ENCODE measurements at places on chromosomes 6 and 20.
A peak's percentile ranks its signal among the peaks of the same experiment; 100 is the strongest.

DNA sequence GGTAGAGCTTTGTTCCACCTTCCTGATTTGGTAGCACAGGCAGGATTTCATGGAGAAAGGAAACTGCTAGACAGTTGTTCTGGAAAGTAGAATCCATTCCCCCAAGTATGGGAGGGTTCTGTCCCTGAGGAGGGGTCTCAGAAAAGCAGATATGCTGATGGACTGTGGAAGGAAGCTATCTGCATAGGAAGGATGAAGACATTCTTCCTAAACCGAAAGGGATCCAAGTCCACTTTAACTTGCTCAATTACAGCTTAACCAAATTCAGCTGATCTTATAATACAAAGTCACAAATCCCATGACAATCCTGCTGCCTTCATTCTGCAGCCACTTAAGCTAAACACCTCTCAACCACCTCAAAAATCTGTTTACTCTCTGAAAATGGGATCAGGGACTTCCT is 2.6 kb downstream of the MAN1A1 start:
- DNase-seq, result no peak

DNA sequence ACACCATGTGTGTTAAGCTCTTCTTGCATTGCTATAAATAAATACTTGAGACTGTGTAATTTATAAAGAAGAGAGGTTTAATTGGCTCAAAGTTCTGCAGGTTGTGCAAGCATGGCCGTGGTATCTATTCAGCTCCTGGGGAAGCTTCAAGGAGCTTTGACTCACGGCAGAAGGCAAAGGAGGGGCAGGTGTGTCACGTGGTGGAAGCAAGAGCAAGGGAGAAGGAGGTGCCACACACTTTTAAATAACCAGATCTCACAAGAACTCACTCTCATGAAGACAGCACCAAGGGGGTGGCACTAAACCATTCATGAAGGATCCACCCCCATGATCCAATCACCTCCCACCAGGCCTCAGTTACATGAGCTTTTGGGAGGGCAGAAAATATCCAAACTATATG is 193.7 kb downstream of the ERMARD start:
- DNase-seq, result no peak

GRCh38 chr6:133612459-133612858 is 276.5 kb upstream of the TCF21 start:
- DNase-seq, result no peak

GRCh38 chr6:2756687-2757224 is 6.0 kb upstream of the MYLK4 start:
- no peak for DNase-seq

- DNase-seq, result no peak
These were observed 77.9 kb upstream of the RALY start for GRCh38 chr20:33915726-33916331.

- DNase-seq, result no peak
These were observed 376.1 kb downstream of the CENPW start for GRCh38 chr6:126716032-126716431.

DNA sequence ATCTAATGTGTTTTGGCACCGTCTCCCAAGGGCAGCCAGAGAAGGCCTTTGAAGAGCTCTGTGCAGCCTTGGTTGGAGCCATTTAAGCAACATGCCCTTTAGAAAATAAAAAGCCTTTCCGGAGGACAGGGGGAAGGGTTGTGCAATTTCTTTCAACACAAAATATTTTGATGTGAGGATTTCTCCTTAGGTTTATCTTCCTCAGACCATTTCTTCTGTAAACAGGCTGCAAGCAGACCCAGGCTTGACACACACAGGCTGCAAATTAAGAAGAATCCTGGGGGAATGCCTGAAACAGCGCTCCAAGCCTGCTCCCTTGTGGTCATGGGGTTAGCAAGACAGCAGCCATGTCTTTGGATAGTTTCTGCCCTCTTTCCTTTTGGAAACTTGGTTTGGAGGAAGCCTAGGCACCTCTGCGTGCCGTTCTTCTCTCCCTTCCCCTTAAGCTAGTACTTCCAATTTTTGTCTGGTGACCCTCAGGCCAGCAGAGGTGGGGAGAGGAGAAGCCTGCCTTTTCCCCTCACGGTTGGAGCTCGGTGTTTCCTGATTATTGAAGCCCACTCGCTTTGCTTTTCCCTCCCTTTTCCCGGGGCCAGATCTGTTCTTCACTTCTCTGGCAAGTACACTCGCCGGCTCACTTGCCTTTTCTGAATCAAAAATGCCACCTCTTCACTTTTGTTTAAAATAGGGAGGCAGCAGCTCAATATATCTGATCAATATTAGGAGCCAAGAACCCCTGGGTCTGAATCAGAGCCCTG is 39.6 kb upstream of the NOX3 start:
- no peak for DNase-seq

- peak; percentile 92 for DNase-seq
These were observed 249.0 kb upstream of the OPRM1 start for GRCh38 chr6:153790048-153790447.

GRCh38 chr6:113669606-113670005 is 187.5 kb upstream of the MARCKS start:
- no peak for DNase-seq

DNA sequence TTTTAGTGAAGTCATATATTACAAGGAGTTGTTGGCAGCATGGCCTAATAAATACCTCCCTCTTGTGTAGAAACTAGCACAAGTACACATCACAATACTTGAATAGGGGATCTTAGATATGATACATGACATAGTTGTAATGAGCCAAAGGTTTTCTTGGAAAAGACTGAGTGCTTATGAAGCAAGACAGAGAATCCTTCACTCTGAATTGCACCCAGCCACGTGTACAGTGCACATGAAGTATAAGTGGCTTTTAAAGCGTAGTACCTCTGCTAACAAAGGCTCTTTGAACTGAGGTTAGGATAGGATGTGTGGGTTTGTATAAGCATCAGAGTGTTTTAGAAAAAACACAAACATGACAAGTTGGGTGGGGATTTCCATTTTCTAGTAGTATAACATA is 145.5 kb upstream of the STMND1 start:
- no peak for DNase-seq

- no peak for DNase-seq
These were observed 91.9 kb downstream of the TOX2 start for GRCh38 chr20:44006578-44006977.

- no peak for DNase-seq
These were observed 391.8 kb downstream of the SAMD5 start for GRCh38 chr6:147900247-147900830.

GRCh38 chr6:46305833-46306232 is 135.1 kb upstream of the ENPP5 start:
- DNase-seq, result no peak

- DNase-seq, result no peak
These were observed 63.0 kb downstream of the RIPOR2 start for GRCh38 chr6:24872779-24873178.

DNA sequence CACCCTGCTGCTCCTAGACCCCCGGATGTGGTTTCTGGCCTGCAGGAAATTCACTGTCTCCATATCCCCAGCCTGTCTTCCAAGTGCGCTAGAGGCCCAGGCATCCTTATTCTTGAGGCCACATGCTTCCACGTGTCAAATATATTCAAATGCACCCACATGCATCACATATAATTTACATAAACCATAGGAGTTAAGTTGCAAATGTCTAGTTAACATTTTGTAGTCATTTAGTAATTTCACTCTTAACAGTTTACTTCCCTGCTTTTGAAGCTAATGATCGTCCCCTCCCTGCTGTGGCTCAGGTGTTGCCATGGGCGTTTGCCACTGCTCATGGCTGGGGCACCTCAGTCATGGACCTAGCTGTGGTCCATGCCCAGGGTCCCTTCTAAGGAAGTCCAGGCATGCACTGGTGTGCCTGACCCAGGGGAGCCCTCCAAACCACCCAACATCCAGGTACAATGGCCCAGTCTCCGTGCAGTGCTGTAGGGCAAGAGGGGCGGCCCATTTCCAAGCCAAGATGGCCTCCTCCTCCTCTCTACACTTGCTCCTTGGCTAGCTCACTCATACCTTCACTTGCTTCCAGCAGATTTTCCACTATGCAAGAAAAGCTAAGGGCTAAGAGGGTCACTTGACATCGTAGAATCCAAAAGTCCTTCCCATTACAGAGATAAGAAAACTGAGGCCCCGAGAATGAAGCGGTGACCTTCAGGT is 42.4 kb downstream of the FGD2 start:
- no peak for DNase-seq

DNA sequence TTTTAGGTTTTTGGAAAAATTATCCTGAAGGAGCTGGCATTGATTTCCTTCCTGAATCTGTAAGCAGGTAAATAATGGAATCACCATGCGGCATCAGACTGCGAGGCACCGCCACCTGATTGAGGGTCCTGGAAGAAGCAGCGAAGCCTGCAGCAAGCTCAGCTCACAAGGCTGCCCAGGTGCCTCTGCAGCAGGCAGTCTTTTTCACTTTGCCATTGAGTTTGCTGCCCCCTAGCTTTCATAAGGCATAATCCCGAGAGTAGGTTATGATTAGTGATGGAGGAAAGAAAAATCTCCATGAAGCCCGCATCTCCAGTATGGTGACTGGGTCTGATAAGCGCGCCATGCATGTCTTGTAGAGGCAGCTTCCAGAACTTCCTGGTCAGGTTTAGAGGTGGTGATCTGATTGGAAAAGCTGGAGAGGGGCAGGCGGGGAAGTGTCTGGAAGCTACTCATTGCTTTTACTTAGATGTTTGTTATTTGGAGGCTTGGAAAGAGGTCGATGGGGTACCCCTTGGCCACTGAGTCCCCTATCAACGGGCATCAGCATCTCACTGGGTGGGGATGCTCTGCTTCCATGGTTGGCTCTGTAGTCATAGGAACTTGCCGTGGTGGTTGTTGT is 26.7 kb downstream of the IYD start:
- peak; percentile 55 for DNase-seq

DNA sequence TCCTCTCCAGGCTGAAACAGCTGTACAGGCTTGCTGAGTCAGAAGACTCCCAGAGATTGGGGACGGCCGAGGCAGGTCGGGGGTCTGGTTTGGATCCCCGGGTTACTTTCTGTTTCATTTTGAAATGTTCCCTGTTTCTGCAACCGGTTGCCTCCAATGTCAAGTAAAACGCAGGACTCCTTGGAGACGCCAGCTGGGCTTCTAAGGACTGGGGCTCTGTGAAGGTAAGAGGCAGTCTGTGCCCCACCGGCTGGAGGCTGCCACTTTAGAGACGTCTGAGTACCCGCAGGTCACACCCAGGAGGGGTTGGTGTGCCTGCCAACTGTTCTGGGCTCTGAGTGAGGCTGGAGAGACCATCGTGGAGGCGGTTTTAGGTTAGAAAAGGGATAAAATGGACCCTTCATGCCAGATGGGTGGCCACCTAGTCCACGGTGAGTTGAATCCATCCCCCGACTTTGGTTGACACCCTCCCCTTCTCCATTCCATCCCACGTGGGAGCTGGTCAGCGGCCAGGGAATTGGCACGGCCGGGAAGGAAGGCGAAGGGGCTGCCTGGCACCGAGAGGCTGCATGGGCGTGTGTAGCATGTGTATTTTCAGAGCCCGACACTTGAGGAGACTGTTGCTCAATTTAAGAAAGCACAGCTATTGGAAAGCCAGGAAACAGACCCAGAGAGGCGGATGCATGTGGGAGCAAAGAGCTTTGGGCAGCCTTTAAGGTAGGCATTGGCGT is 240.9 kb downstream of the PHACTR1 start:
- DNase-seq, result peak; percentile 78

GRCh38 chr20:2230726-2231488 is 64.9 kb upstream of the TGM3 start:
- DNase-seq, result peak; percentile 53

GRCh38 chr20:13626724-13627123 is 12.0 kb downstream of the TASP1 start:
- no peak for DNase-seq

DNA sequence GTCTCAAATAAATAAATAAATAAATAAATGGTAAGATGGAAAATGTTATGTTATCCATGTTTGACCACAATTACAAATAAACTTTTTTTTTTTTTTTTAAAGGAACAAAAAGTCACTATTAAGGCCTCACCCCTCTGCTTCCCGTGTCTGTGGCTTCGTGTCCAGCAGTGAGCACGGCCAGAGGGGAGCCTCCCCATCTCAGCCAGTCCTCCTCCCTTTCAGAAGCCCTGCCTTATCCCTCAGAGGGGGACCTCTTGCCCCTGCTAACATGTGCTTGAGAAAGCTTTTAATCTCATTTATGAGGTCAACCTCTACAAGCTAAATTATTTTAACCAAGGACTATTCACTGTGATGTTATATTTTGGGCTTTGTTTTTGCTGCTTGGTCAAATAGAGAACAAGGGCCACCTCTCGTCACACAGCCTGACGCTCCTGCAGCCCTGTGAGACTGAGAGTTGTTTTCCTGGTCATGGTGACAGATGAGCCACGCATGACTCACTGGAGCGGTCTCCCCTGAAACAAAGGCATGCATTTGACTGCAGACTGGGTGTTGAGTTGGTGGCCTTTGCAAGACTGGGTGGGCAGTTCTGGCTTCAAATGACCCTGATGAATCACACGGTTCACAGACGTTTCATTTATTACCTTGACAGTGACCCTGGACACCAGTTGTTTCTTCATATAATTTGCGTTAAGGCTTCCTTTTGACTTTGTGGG is 131.8 kb downstream of the TIAM2 start:
- DNase-seq, result peak; percentile 97

DNA sequence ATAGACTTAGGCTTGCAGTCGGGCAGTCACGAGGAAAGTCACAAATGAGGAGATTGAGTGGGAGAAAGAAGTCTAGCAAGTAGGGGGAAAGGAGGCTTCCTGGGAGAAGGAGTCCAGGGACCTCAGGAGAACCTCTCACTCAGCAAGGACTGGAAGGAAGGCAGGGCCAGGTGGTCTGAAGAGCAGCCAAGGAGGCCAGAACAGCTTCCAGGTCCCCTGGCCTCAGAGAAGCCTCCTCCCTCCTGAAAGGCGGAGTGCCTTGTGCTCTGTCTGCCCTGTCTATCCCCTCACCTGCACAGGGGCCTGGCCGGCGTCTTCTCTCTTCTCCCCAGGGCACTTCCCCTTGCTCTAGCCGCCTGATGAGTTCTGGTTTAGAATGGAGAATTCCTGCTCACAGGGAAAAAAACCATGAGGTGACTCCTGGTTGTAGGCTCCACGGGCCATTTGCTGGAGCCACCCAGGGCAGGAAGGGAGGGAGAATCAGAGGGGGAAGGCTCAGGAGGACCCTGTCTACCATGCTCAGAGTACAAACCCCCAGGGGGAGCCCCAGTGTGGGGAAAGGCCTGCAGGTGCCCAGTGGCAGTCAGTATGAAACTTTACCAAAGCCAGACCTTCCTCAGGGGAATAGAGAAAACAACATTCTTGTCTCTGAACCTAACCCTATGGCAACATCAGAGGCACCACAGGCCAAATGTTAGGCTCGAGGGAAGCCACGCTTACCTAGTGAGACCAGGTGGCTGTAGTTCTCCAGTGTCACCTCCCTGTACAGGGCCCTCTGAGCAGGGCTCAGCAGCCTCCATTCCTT is 11.2 kb downstream of the ZNF337 start:
- no peak for DNase-seq

- peak; percentile 67 for DNase-seq
These were observed 26.5 kb downstream of the MTHFD1L start for GRCh38 chr6:150891888-150892485.

- no peak for DNase-seq
These were observed 321.2 kb upstream of the RUNX2 start for GRCh38 chr6:45006893-45007292.

All from HT1080 (cell line).